ENCODE measurements at places on chromosomes 1 and 21.

- no peak for DNase-seq
Measured at GRCh38 chr1:208866386-208866955, 622.3 kb upstream of the PLXNA2 start.

GRCh38 chr1:210741564-210741963 lies 392.4 kb downstream of the KCNH1 start:
- no peak for DNase-seq

- DNase-seq: no peak
Measured at GRCh38 chr1:96364576-96364975, 357.0 kb upstream of the PTBP2 start.

DNA sequence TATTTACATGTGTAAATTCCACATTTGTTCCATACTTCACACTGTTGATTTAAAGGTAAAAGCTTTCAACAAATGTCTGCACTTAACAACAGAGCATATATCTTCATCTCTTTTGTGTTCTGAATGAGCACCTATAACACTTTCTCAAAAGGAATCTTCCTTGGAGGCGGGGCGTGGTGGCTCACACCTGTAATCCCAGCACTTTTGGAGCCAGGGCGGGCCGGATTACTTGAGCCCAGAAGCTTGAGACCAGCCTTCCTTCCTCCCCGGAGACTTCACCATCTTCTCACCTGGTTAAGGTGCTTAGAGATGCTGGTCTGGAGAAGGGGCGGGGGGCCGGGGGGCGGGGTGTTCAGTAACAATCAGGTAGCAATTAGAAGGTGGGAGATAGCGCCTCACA lies 16.5 kb downstream of the RYR2 start:
- DNase-seq: no peak

- DNase-seq: no peak
Measured at GRCh38 chr1:53737648-53738204, 1.2 kb downstream of the GLIS1 start.

GRCh38 chr1:196098000-196098399 lies 510.2 kb downstream of the KCNT2 start:
- DNase-seq: no peak

- DNase-seq: no peak
Measured at GRCh38 chr1:93483200-93483599, 35.3 kb downstream of the FNBP1L start.

DNA sequence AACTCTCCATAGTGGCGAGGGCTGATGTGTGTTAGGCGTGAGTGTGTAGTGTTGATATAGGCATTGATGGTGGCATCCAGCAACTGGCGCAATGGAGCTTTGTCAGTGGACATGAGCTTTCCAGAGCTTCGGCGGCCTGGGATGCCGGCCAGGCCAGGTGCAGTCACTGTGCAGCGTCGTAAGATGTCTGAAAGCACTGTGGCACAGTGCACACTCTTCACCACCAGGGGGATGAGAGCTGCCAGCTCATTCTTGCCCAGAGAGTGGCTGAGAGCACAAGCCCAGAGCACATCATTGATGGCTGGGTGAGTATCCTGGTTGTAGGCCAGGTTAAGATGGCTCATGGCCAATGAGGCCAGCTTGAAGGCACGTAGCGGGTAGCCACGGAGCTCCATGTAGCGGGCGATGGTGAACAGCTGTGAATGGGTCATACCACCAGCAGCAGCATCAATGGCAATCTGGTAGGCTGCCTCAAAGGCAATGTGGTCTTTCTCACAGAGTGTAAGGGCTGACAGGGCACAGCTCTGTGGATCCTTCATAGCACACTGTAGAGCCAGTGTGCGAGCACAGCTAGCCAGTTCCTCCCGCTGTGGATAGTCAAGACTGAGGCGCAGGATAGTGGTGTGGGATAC lies 6.7 kb downstream of the UROD start:
- DNase-seq: no peak

DNA sequence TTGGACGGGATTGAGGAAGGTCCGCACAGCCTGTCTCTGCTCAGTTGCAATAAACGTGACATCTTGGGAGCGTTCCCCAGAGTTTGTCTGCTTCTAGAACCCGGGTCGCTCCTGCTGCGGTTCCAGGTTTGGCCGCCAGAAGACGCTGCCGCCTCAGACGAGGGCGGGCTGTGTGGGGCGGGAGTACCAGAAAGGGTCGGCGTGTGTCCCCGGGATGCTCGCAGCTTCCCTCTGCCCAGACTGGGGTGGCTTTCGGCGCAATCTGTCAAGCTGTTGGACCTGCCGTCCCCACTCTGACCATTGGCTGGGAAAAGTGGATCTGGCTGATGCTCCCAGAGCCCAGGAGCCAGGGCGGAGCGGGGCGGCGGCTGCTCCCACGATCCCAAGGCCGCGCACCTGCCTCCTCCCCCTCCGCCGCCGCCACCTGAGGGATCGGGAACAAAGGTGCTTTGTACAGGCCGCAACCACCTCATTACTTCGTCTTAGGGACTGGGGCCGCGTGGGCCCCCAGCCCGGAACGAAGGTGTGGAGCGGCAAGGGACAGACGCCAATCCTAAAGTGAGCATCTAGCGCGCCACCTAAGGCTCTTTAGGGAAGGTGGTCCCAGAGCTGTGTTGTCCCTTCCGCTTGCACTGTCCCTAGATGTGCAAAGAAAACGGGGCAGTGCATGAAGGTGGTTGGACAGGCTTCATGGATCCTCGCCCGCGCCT lies 683 bp upstream of the EFNA4 start:
- peak; percentile 82 for DNase-seq

- DNase-seq: no peak
Measured at GRCh38 chr1:228029281-228029680, 22.5 kb downstream of the WNT3A start.

- DNase-seq: peak; percentile 44
Measured at GRCh38 chr1:85307987-85308832, 31.8 kb upstream of the BCL10 start.

GRCh38 chr21:41641510-41641815 lies 125.4 kb downstream of the RIPK4 start:
- DNase-seq: no peak

GRCh38 chr1:64701886-64702285 lies 43.0 kb upstream of the RAVER2 start:
- DNase-seq: no peak

- DNase-seq: no peak
Measured at GRCh38 chr1:183355797-183356196, 62.4 kb downstream of the NMNAT2 start.

DNA sequence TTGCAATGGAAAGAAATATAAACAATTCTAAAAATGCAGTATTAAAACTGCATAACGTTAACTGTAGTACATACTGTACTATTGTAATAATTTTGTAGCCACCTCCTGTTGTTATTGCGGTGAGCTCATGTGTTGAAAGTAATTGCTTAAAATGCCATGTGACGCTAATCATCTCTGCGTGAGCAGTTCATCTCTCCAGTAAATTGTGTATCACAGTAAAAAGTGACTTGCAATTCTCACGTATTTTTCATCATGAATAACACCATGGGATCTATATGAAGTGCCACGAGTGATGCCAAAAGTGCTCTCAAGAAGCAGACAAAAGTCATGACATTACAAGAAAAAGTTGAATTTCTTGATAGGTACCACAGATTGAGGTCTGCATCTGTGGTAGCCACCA lies 82.4 kb upstream of the CYYR1 start:
- DNase-seq: no peak

GRCh38 chr1:163069142-163069541 lies at the start of gene RGS4:
Gene RGS4 (plus strand): TSS chr1:163069361. CDS start chr1:163069485, 124 bp downstream.
- no peak for DNase-seq

GRCh38 chr1:55057270-55057955 lies 18.1 kb downstream of the PCSK9 start:
- DNase-seq: no peak

DNA sequence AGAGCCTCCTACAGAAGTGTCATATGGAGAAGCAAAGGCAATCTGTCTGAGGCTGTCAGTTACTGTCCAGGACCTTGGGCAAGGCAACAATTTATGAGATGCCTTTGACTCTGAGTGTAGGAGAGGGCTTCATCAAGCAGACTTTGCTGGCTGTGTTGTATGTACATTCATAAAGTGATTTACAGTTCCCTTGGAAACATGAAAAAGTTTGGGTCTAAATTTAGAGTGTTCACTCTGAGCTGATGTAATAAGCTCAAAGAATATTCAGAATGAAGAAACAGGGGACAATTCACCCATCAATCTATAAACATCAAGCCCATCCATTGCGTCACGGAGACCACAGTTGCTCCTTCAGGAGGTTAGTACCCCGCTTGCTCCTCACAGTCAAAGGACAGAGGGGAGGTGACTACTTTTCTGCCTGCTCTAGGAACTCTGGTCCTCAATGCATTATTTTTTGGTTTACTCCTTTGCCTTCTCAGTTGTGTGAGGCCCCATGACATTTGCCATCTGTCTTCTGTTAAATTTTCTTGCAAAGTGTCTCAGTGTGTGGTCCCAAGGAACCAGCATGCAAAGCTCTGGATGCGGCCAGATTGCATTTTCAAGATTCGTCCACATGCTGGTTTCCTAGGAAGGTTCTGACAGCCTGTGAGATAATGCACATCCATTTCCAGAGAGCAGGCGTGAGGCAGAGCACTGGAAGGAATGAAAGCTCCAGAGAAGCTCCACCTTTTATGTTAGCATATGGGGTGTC lies 241.1 kb upstream of the KIAA0040 start:
- no peak for DNase-seq

GRCh38 chr1:186750257-186750656 lies 70.0 kb upstream of the PTGS2 start:
- DNase-seq: no peak

GRCh38 chr1:53340660-53341520 lies 13.0 kb upstream of the LRP8 start:
- DNase-seq: no peak

DNA sequence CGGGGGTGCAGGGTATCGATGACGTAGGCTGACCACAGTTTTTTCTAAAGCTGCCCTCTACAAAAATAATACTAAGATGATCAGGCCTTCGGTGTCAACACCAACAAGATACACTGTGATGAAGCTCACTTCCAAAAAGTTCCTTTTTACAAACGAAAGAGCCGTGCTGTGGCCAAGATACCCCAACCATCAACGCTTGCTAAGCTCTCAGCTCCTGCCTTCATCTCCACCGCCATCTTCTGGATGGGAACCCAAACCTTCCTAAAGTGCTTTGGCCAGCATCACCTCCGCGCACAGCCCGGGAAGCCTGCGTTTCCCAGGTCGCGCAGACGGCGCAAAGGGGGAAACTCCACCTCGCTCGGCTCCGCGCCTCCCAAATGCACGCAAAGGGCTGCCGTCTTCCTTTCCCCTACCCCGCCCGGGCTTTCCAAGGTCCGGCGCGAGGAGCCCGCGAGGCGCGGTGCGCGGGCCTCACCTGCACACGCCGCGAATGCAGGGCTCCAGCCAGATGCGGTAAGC lies 541 bp downstream of the USP48 start:
- DNase-seq: no peak

DNA sequence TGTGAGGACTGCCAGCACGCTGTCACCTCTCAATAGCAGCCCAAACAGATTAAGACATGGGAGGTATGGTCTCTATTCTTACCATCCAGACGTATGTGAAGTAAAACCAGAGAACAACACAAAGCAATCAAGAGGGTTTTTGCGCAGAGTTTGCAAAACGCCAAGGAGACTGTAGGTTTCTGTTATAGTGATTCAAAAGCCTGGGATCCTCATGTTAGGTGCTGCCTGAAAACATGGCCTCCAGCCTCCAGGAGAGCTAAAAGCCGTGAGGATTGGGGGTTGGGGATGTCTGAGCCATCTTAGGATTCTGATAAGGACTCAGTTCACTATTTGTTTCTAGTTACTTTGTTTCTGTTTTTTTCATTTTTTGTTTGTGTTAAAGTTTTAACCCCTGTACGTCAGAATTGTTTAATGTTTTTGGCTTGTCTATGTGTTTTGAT lies 4.2 kb upstream of the CCT8 start:
- DNase-seq: no peak

- no peak for DNase-seq
Measured at GRCh38 chr1:204572923-204573922, 57.0 kb downstream of the MDM4 start.

DNA sequence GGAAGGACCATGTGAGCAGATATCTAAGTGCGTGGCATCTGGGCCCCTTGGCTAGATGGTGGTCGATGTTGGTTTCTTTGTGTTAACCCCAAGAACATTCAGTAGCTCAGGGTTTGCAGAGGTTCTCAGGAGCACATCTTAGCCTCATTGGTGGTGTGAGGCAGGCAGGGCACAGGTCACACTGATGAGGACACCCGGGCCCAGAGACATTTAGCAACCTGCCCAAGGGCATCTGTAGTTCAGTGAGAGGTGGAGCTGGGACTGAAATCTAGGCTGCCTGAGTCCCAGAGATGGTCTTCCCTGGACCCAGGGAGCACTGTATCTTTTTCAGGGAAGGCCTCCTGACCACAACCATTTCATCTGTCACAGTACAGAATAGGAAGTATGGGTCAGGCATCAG lies 859 bp upstream of the SLC5A9 start:
- no peak for DNase-seq

DNA sequence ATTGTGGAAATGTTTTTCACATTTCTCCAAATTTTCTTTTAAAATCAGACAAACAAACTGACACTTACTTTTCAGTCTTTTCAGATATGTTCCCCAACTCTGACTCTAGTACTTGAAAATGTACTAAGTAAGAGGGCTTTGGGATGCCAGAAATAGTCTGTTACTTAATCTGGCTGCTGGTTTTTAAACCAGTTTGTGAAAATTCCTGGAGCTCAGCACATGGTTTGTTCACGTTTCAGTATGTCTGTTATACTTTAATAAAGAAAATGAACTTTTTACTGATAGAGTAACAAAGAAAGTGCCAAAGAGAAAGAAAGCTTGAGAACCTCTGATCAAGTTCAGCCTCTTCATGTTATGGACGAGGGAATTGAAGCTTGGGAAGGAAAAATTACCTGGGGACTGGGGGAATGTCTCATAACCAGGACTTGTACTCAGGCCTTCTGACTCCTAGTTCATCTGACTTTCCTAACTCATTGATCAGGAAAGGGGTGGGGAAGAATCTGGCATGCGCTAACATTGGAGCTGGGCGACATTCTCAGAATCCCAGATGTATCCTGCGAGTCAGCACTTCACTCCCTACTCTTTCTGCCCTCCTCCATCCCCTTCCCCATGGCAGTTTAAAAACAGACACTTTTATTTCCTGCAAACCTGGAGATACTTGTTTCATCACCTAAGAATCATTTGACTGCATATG lies 30.8 kb upstream of the DNAJC6 start:
- no peak for DNase-seq

DNA sequence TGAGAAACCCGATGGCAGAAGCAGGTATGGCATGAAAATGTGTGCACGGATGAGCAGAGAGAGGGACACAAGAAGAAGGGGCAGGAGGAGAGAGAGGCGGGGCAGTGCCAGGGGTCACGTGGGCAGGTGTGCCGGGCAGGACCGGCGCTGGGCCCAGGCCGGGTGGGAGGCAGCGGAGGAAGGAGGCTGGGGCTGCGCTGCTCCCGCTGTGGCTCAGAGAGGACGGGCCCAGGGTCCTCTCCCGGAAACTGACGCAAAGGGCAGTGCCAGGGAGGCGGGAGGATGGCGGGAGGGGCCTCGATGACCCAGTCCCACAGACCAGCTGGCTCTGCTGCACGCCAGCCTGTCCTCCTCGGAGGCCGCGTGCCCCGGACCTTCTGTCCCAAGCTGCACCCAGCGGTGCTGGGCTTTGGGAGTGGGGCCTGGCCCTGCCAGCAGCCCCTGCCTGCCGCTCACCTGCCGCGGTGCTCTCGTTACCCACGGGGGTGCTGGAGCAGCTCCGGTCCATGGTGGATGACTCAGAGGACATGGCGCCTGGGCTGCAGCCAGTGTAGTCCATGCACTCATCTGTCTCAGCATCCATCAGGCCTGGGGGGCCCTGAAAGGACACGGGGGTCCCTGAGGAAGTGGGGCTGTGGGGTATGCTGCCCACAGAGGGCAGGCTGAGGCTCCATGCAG lies 153.9 kb downstream of the CASZ1 start:
- no peak for DNase-seq

All from GM12891 (cell line).